CD4-positive, alpha-beta T cell treated with Interleukin-1 beta for 1 hour (primary cell): ENCODE measurements at places on chromosomes 2 and 18.

- no peak for DNase-seq
Measured at GRCh38 chr2:42386682-42387081, 25.7 kb upstream of the COX7A2L start.

DNA sequence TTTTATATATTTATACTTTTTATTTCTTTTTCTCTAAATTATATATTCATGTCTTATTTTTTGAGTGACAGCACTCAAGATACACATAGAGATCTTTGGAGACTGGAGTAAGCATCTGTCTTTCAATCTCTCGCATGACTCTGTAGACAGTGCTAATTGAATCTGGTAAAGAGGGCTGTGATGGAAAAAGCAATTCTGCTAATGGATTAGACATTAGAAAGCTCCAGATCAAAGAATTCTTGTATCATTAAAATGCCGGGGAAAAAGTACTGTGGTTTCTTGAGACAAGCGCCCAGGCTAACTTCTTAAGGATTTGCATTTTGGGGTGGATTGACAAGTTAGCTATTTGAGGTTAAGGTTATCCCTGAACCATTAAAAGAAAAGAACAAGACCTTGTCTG, 383.1 kb upstream of the TNP1 start:
- DNase-seq: no peak

GRCh38 chr2:79994965-79995364, 309.6 kb downstream of the LRRTM1 start:
- DNase-seq: no peak

- DNase-seq: no peak
Measured at GRCh38 chr18:61653823-61654551, 238.8 kb downstream of the RNF152 start.

- peak; percentile 42 for DNase-seq
Measured at GRCh38 chr18:24659827-24660720, 199.6 kb downstream of the HRH4 start.

DNA sequence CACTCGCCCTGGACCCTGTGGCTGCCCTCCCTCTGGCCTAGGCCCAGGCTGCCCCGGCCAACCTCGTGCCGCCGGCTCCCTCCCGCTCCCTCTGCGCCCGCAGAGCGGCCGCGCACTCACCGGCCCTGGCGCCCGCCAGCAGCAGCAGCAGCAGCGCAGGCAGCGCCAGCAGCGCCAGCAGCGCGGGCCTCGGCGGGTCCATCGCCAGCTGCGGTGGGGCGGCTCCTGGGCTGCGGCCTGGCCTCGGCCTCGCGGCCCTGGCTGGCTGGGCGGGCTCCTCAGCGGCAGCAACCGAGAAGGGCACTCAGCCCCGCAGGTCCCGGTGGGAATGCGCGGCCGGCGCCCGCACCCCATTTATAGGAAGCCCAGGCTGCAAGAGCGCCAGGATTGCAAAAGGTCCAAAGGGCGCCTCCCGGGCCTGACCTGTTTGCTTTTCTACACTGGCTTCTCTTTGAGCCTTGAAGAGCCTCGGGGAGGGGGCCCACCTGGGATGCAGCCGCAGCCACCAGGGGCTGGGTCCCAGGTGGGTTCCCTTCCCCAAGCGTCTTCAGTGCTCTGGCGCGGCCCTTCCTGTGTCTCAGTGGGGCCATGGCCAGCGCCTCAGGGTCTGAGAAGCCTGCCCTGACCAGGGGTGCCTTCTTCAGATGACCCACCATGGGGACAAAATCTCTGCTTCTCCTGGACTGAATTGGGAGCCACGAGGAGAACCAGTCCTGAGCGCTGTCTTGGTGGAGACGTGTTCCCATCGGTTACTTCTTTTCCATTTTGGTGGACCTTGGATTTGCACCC, at the start of gene APOB:
TSS of gene APOB (minus strand) at position 330 of the 789 bp plus-strand sequence. CDS start at position 202, 128 bp downstream.
- no peak for DNase-seq

DNA sequence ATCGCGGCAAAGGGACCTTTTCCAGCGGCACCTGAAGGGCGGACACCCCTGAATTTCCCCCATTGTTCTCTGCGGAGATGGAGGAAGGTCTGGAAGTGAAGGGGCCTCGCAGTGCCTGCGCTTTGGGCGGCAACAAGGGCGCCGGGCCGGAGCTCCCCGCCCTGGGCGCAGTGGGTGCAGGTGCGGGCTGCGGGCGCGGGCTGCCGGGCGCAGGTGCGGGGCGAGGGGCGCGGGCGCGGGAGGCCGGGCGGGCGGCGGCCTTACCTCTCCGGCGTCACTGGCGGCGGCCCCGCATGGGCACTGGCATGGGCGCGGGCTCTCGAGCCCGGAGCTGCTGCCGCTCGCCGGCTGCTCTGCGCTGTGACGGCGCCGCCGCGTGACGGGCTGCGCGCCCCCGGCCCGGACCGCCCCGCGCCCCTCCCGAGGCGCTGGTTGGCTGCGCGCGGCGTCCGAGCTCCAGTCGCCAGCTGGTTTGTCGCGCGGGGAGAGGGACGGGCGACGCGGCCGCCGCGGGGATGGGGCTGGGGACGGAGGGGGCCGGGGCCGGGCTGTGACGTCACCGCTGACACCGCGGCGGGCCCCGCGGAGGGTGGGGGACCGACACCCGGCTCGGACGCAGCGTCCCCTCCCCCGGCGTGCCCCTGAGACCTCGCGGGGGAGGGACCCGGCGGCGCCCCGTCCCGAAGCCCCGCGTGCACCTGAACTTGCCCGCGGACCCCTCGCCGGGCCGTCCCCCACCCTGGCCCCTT, at the start of gene KIF1A:
TSS of gene KIF1A (minus strand) at position 362 of the 749 bp plus-strand sequence. CDS start 22,467 bp downstream, outside the sequence.
- DNase-seq: no peak

DNA sequence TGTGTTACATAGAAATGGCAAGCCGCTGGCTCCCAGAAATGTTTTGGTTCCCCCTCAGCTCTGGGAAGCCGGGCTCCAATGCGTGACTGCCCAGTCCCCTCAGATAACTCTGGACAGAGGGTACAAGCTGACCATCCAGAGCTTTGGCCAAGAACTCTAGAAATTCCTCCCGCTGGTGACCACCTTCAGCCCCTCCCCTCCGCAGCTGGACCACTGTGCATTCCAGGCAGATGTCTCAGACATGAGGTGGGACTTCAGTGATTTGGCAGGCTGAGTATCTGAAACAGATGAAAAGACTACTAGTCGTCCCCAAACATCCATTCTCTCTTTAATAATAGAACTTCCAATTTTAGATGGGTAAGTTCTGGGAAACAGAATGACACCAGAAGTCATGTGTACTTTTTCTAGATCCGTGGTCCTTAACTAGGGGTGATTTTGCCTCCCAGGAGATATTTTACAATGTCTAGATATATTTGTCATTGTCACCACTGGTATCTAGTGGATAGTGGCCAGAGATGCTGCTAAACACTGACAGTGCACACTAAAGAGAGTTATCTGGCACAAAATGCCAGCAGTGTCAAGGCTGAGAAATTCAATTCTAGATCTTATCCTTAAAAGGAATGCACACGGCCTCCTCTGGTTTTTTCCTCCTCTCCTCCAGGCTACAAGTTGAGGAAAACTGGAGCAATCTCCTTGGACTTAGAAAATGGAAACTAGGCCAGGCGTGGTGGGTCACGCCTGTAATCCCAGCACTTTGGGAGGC, 294.3 kb downstream of the SRBD1 start:
- DNase-seq: no peak

GRCh38 chr2:95276244-95276887, 2.1 kb downstream of the PROM2 start:
- DNase-seq: no peak

- DNase-seq: no peak
Measured at GRCh38 chr2:1455466-1455865, 42.2 kb downstream of the TPO start.

DNA sequence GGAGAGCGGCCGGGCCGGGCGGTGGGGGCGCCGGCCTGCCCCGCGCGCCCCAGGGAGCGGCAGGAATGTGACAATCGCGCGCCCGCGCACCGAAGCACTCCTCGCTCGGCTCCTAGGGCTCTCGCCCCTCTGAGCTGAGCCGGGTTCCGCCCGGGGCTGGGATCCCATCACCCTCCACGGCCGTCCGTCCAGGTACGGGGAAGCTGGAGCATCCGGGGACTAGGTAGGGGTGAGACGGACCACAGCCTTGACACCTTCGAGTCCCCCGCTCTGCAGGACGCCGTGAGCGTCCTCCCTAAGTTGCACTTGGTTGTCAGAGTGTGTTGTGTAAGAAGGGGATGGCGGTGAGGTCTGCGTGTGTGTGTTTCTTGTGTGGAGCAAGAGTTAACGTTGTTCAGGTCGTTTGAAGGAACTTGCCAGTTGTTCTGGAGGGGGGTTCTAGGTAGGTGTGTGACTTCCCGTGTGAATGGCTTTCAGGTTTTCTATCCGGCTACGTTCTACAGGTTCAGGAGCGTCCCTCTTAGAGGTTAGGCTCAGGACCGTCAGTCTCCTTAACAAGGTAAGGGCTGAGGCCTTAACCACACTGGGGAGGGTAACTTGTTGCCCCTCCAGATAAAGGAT, 393 bp downstream of the IL1R1 start:
- no peak for DNase-seq

- DNase-seq: peak; percentile 52
Measured at GRCh38 chr2:170816504-170817092, at the start of gene GAD1. Gene GAD1 (plus strand): TSS chr2:170816887. CDS start chr2:170818592, 1,705 bp downstream.

DNA sequence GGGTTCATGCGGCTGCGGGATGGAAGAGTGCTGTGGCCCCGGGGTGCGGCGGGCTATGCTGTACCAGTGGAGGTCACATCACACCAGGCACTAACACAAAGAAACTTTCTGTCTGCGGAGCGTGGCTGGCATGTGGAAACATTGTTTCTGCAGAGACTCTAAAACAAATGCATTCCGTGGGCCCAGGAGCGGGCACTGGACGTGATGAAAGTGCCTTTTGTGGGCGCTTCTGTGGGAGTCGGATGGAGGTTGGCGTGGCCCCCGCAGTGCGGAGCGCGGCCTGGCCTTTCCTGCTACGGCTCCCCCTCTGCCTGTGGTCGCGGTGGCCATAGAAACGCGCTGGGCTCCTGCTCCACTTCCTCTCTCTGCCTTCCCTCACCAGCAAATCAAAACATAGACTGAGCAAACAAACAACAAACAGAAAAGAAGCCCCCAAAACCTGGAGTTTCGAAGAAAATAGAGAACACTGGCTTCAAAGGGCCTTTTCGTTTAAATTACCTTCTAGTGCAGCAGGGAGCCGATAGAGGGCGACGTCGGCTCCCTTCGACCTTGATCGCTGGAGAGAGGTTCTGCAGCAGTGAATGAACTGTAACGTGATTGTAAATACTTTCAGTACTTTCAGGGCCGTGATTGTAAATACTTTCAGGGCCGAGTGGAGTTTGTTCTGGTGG, 51.4 kb downstream of the KIF5C start:
- DNase-seq: peak; percentile 58

GRCh38 chr18:46207985-46208384, 103.8 kb downstream of the HAUS1 start:
- DNase-seq: no peak

- DNase-seq: no peak
Measured at GRCh38 chr18:6807515-6808257, 78.2 kb downstream of the ARHGAP28 start.

DNA sequence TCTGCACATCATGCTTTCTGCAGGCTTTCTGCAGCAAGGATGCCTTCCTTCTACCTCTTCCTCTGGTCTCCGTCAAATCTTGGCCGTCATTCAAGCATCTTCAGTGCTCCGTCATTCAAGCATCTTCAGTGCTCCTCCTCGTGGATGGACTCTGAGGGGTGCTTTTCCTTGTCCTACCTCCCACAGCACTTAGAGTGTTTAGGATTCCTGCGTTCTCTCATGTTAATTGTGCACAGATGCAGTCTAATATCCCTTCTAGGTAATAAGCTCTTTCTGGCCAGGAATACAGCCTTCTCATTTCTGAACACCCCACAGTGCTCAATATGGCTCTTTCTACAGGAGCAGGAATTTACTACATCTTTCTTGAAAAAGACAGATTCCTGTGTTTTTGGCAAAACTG, 59.8 kb downstream of the ZNF236 start:
- DNase-seq: no peak

GRCh38 chr18:31702449-31702848, 18.1 kb upstream of the B4GALT6 start:
- DNase-seq: no peak

DNA sequence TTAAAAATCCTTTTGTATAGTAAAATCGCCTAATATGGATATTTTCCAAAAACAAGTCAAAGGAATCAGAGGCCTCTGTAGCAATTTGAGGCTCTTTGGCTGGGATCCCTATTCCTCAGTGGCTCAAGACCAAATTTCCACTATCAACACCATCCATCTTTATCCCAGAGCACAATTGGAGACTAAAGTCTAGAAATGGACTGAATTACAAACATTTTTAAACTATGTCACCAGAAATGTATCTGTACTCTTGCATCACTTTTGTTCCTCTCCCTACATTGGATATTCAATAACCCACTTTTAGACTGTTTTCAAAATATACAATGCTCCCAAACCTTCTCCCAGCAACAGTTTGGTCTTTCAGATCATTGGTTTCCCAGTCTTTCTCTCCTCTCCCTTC, 140.4 kb upstream of the KLHL29 start:
- DNase-seq: no peak

DNA sequence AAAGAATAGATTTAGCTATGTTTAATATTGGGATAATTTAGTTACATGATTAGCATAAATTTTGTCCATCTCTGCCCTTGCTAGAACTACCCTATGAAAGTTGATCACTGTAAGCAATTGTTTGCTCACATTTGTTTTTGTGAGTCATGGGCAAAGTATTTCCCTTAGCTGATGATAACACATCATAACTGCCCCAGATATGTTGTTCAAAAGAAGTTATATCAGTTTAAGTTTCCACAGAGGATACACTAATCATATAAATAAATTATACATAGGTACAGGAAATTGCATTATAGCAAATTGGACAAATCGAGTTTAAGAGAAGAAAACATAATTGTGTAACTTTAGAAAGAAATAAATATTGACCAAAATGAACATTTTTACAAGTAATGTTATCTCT, 223.2 kb upstream of the PIK3C3 start:
- no peak for DNase-seq
